Activated T-helper 1 cell treated with anti-CD3 and anti-CD28 coated beads, Interleukin-2, amount 50 U/mL, for 16 hours (primary cell): ENCODE measurements at places on chromosomes 4 and X.

DNA sequence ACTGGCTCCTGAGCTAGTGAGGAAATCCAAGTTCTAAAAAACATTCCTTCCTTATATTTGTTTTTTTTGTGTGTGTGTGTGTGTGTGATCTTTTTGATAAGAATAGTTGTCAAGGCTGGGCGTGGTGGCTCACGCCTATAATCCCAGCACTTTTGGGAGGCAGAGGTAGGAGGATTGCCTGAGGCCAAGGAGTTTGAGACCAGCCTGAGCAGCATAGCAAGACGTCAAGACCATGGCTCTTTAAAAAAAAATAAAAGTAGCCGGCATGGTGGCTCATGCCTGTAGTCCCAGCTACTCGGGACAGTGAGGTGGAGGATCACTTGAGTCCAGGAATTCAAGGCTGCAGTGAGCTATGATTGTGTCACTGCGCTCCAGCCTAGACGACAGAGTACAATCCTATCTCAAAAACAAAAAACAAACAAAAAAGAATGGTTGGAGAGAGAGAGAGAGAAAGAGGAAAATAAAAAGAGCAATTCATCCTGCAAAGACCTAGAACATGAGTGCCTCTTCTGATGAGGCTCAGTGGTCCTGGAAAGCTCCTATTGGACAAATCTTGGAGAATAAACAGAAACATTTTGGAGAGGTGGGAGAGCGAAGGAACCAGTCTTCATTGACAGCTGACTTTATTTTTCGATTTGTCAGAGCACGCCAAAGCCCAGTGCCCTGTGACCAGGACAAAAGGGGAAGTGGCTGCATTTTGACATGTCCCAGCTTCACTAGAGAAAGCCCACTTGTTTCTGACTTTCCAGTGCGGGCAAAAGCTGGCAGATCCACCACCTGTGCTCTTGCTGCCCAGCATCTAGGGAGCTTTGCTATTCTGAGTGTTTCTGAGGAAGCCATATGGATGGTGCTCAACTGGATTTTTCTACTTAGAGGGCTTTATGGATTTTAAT is 244.7 kb downstream of the PALLD start:
- no peak for DNase-seq

DNA sequence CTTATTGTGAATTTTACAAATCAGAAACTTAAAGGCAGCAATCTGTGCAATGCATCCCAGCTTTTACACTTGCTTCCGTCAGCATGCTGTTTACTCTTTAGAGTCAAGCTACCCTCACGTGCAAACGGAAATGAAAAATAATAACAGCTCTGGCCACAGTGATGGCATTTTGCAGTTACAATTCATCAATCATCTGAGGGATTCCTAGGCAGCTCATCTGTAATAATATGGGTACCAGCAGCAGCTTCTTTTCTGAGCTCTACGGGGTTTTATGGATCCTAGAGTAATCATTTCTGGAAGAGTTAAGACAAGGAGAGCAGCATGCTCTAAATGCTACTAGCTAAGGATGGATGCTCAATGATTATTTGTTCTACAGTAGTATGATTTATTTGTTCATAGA is 313.6 kb downstream of the AFF2 start:
- DNase-seq, result no peak

- no peak for DNase-seq
Measured at GRCh38 chr4:40124690-40125089, 68.0 kb downstream of the N4BP2 start.

DNA sequence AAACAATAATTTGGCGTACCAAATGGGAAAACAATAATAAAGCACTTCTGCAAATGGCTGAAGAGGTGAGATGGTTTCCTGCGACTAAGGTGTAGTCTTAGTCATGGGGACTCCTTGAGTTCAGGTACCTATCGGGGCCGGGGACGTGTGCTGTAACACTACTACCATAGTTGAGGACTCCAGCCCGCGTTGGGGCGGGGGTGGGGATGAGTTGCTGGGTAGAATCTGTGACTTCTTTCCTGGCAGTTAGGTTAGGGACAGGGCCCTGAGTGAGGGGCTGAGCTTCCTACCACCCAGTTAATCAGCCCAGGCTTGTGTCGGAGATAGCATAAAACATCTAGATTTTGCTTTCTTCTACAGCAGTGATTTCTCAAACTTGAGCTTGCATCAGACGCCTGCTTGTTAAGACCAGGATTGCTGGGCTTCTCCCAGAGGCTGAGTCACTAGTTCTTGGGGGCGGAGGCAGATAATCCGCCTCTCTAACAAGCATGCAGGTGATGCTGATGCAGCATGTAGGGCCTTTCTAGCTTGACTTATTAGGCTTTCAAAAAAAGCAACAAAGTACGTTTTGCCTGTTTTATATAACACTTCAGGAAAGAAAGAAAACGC is 30.2 kb downstream of the RBBP7 start:
- DNase-seq, result no peak

DNA sequence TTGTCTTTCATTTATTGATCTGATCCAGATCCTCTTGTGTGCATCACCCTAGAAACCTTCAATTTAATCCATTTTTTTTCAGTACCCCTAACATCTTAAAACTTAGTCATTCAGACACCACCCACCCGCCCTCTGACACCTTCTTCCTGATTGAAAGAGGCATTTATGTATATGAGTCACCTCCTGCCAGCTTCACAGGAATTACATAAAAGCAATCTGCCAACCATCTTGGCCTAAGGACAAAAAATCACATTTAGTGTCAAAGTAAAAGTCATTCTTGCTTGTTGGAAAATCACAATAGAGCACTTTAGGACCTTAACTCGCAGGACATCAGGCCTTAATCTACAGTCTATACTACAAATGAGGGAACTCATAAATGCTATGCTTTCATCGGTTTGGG is 52.1 kb downstream of the NDST3 start:
- no peak for DNase-seq

- DNase-seq, result no peak
Measured at GRCh38 chr4:85600501-85600900, 125.6 kb downstream of the ARHGAP24 start.

DNA sequence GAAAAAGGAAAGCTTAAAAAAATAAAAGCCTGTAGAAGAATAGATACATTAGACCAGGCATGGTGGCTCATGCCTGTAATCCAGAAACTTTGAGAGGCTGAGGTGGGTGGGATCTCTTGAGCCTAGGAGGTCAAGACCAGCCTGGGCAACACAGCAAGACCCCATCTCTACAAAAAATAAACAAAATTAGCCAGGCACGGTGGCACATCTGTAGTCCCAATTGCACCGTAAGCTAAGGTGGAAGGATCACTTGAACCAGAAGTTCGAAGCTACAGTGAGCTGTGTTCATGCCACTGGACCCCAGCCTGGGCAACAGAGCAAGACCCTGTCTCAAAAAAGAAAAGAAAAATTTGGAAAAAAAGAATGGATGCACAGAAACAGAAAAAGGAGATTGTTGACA is 149.4 kb downstream of the APBB2 start:
- no peak for DNase-seq

DNA sequence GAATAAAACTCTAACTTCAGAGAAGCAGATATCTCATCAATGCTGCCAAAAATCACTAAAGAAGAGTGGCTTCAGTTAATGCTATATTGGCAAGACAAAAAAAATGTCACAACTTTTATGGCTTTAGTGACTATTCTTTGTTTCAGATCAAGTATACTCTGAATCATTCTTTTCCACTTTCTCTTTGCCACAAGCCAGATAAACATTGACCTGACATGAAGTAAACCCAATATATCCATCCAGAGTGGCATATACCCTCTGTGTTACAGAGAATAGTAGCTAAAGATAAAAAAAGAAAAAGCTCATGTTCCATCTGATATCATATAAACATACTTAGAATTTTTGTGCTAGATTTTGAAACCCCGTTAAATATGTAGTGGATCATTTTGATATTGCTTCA is 206.7 kb upstream of the CNKSR2 start:
- no peak for DNase-seq

DNA sequence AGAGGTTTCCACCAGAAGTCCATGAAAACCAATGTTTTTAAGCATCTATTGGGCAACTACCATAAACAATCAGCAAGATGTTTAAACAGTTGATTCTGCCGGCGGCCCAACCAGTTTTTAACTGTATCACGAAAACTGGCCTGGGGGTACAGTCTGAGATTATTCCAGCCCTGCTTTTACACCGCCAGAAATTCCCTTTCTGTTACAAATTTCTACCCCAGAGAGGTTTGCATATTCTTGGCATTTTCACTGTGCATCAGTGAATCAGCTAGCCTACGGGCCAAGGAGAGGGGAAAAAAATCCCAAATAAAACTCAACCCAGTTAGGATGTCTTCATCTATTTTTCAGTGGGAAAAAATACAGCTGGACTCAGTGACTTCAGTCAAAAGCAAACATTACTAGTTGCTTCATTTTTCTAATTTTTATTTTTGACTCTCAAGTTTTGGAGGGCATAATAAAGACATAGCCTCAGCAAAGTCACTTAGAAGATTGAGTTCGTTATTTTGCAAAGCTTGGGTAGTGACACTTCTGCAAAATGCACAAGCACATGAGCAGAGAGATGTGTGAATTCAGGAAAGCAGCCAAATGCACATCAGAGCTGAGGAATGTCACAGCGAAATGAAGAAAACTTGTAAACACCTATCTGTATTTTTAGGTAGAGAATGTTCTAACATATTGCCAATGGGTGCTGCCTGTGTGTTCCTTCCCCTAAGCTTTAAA is 167.8 kb upstream of the GK2 start:
- no peak for DNase-seq

DNA sequence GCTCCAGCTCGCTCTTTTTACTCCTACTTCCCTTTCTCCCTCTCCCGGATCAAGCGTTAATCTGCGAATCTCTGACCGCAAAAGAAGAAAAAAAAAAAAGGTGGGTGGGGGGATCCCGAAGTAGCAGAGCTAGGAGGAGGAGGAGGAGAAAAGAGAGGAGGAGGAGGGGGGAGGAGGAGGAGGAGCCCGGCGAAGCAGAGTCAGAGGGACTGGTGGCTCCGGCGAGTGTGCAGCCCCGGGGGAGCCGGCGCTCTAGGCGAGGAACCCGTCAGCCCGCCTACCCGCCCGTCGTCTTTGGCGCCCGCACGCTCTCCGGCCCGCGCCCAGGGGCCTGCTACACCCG is at the start of gene NHSL2:
TSS of gene NHSL2 (plus strand) at position 203 of the 343 bp plus-strand sequence.
- peak; percentile 5 for DNase-seq

GRCh38 chrX:750263-750662 is 119.7 kb downstream of the SHOX start:
- DNase-seq, result no peak

DNA sequence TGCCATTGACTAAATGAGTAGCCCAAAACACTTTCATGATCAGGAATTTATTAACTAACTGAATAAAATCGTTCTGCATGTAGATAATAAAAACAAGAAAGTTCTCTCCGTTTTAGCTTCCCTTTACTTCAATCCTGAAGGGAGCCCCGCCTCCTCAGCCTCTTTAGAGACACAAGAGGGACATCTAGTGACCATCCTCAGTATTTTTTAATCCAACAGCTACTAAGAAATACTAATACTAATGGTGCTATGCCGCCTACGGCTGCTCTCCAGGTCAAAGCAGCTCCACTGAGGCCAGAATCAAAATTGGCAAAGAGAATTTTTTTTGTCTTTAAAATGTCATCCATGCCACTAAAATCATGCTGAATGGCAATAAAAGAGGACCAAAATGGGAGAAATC is 3.2 kb upstream of the PCDH19 start:
- DNase-seq, result no peak

DNA sequence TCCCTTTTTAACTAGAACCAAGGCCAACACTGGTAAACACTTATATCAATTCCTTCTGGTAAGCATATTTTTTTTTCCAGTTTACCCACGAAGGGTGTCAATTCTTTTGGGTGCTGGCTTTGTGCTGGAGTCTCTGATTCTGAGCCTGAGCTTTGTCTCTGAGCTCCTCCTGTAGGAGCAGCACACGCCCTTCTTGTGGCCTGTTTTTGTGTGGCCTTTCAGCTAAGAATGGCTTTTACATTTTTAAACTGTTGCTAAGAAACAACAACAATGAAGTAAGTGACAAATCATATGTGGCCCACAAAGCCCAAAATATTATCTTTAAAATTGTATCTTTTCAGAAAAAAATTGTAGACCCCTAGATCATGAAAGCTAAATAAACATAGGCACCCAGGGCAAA is 98.0 kb upstream of the TBC1D9 start:
- DNase-seq, result no peak

DNA sequence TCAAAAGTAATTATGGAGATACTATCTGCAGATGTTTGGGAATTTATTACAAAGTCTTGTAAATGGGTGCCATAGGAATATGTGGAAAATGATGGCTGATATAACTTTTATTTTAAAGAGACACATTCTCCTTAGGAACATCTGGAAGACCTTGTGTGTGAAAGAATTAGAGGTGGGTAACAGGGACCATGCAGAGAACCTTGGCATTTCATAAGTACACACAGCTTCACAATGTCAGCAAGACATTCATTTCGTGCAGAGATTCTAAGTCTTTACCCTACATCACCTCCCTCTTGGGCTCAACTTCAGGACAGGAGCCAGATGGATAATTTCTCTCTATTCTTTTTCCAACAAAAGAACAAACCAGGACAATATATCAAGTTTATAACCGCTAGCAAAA is 458.1 kb upstream of the INTU start:
- DNase-seq, result no peak

GRCh38 chrX:74259885-74260491 is 44.0 kb upstream of the ZCCHC13 start:
- no peak for DNase-seq

- no peak for DNase-seq
Measured at GRCh38 chrX:53347948-53348347, 66.6 kb upstream of the IQSEC2 start.

DNA sequence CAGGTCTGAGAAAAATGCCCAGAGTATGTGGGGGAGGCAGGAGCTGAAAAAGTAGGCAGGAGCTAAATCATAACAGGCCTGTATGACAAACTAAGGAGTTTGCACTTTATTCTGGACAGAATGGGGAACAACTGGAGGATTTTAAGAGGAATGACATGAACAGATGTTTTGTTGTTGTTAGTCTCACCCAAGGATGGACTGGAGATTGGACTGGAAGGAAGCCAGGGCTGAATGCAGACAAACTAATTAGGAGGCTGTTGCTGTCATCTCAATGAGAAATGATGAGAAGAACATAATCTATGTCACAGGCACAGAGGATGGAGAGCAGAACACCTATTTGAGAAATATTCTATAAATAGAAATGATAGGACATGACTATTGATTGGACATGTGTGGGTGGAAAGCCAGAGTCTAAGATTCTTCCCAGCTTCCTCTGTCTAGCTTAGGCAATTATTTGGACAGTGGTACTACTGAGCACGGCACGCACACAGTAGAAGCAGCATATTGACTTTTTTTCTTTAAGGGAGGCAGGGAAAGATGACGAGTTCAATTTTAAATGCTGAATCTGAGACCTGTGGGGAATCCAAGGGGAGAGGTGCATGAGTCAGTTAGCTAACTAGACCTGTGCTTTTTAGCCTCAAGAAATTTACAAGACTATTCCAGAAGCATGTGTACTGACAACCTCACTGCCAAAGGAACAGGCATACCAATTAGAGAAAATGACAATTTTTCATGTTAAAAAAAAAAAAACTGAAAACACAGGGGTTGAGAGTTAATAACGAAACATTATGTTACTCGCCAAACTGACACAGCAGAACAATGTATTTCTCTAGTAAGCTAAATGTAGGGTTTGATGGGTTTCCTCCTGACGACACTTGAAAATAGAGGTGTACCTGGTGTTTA is 963 bp upstream of the USO1 start:
- no peak for DNase-seq

- DNase-seq, result no peak
Measured at GRCh38 chr4:10737337-10737736, 52.8 kb upstream of the CLNK start.
